ENCODE measurements at places on chromosomes 7 and 10.

- no peak for DNase-seq
Observed at GRCh38 chr7:3688842-3689241, 387.8 kb downstream of the SDK1 start.

- DNase-seq: no peak
Observed at GRCh38 chr7:7989133-7989532, 20.5 kb downstream of the GLCCI1 start.

- no peak for DNase-seq
Observed at GRCh38 chr10:5043716-5044115, 40.1 kb upstream of the AKR1C2 start.

GRCh38 chr7:90728568-90728967 is 132.4 kb downstream of the CDK14 start:
- no peak for DNase-seq

- DNase-seq: no peak
Observed at GRCh38 chr10:133445751-133446708, 7.7 kb upstream of the SCART1 start.

DNA sequence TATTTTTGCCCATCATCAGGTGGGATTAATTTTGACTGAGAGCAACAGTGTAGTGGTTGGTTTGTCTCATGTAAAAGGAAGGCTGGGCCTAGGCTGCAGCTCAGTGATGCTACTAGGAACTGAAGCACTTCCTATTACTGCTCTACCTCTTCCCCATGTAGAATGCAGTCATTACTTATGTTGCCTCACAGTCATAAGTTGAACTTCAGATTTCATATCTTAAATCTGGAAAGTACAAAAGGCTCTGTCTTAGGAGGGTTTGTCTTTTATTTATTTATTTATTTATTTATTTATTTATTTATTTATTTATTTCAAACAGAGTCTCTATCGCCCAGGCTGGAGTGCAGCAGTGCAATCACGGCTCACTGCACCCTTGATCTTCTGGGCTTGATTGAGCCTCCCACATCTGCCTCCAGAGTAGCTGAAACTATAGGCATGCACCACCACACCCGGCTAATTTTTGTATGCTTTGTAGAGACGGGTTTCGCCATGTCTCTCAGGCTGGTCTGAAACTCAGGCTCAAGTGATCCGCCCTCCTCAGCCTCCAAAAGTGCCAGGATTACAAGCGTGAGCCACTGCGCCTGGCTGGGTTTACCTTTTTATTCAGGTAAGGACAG is 721.7 kb upstream of the GALNT17 start:
- no peak for DNase-seq

GRCh38 chr7:101218236-101219125 is 516 bp downstream of the ZNHIT1 start:
- no peak for DNase-seq

GRCh38 chr10:123945325-123945920 is 53.8 kb upstream of the CPXM2 start:
- no peak for DNase-seq

DNA sequence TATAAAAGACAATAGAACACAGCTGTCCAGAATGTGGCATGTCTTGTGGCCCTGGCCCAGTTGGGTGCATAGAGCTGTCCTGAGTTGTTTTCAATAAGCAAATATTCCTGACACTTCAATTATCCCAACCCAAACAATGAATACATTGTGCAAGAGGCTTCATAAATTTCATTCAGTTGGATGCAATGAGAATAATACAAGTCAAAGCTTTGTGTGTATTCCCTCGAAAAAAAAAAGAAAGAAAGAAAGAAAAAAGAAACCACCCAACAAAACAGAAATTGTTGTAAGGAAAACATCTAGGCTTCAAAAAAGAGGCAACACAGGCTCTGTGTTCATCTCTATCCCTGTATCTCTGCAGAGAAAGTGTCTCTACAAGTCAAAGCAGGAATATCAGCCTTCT is 138.7 kb upstream of the ADO start:
- no peak for DNase-seq

DNA sequence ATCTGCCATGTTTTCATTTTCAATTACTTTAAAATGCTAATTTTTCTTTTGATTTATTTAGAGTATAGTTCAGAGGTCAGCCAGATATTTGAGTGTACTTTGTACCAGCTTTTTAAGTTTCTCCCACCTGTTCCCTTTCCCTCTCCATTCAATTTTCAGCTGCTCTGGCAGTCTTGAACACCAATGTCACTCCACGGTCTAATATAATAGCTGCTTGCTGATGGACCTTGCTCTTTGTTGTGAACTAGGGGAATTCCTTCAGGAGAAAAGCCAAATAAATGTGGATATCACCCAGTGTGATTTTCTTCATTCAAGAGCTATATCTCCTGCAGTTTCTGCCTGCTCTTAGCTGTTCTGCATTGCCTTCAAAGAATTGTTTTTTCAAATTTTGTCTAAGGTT is 3.9 kb upstream of the HPS1 start:
- no peak for DNase-seq

DNA sequence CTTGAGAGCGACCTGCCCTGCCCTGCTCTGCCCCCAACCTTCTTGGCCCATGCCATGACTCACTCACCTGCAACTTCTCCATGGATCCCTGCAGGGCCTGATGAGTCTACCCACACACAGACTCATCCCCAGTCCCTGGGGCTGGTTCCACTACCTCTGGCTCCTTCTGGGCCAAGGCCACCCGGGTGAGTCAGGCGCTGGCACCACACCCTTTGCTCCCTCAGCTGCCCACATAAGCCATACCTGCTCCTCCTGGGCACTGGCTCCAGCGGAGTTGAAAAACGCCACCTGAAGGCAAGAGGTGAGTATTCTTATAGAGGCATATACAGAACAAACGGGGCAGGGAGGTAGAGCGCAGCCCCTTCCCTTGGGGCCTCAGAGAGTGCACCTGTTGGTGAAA is 16.2 kb upstream of the MTPAP start:
- no peak for DNase-seq

Measured in stimulated activated CD4-positive, alpha-beta T cell treated with anti-CD3 and anti-CD28 coated beads, Interleukin-12 subunit alpha, Interleukin-12 subunit beta, amount 100 ng/mL, for 24 hours (primary cell).